ENCODE measurements at places on chromosomes 2 and 18. TPM values are rescaled to one million over a fixed set of nuclear protein-coding genes. Genes with fewer than 3 reads are reported as not detected.
A peak's percentile ranks its signal among the peaks of the same experiment; 100 is the strongest.

Gene MRO
- 10.8 TPM for total RNA-seq

Gene LBX2
- total RNA-seq, result not detected

Gene SLC5A7
- total RNA-seq, result not detected

Gene MYO3B
- 6.0 TPM for total RNA-seq

Gene RHBDD1
- total RNA-seq, result 23.5 TPM

Gene DYNAP
- not detected for total RNA-seq

Gene NFATC1
- 14.7 TPM for total RNA-seq

Gene CFAP65
- under 0.01 TPM for total RNA-seq

Gene GCKR
- total RNA-seq, result not detected

- no peak for DNase-seq
Observed at GRCh38 chr2:154698721-154699574, 453 bp downstream of the KCNJ3 start.

- no peak for DNase-seq
Observed at GRCh38 chr2:234682492-234683228, 185.8 kb upstream of the ARL4C start.

DNA sequence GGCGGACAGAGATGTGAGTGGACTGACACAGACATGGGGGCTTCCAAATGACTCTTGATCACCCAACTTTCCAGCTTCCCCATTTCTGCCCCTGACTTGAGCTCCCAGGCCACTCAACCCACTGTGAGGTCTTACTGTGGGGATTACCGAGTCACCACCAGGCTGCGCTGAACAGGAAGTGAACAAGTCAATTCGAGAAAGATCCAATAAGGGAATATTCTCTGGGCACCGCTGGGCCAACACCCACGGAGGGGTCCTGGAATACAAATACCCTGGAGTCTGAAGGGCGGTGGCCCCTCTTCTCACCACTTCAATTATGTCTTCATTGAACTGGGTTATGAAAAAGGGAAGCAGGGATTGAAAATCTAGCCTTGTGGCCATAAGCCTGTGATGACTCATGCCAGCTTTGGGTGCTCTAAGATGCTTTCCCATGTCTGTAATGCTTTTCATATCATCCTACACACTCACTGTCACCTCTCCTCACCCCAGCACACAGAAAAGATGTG, 37.7 kb downstream of the BCL11A start:
- DNase-seq, result no peak

GRCh38 chr2:134436706-134437105, 182.8 kb downstream of the MGAT5 start:
- DNase-seq, result no peak

DNA sequence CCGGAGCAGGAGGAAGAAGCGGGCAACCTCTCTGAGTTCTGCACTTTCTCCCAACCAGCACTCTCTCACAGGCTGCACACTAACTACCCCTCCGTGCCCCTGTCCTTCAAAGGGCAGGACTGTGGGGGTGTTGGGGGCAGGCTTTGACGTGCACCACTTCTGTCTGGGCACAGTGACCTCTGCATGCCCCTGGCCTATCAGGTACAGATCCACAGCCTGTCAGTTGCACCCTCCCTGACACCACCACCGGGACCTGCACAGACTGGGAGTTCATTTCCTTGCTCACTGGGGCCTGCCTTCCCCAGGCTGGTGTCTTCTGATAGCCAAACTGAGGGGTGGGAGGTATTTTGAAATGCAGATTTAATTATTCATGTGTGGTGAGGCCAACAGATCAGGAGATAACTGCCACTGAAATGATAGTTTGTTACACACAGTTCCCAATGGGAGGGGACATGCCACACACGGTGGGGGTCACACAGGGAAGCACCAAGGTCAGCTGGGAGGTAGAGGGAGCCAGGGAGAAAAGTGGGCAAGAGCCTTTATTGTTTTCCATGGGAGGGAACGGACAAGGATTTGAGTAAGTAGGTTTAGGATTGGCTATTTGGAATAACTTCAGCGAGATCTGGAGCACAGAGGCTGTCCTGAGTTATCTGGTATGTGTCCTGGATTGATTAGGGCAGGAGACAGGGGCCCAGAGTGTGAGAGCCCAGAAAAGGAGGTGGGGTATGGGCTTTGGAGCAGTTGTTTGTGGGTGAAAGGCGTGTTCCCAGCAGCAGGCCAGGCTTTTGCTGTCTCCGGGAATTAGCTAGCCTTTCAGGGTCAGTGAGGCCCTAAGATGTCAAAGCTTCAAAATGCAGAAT, 251.6 kb downstream of the AFF3 start:
- no peak for DNase-seq

- DNase-seq, result peak; percentile 71
Observed at GRCh38 chr2:235595422-235596010, 101.7 kb downstream of the AGAP1 start.

- no peak for DNase-seq
Observed at GRCh38 chr2:181036848-181037603, 56.6 kb downstream of the UBE2E3 start.

DNA sequence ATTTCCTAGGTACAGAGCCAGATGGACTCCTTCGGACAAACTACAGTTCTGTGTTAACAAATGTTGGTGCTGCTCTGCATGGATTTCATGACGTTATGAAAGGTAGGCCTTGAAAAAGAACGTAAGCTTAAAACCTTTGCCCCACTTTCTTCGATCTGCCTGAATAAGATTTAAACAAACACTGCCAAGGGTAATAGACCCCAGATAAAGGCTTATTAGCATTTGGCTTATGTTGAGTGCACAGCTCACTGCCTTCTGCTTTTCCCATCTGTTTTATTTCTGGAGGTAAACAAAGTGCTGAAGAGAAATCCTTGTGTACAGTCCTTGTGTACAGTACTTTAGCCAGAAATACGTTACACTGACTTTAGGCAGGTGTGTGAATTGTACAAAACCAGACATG, 50.0 kb upstream of the STON1 start:
- DNase-seq, result no peak

DNA sequence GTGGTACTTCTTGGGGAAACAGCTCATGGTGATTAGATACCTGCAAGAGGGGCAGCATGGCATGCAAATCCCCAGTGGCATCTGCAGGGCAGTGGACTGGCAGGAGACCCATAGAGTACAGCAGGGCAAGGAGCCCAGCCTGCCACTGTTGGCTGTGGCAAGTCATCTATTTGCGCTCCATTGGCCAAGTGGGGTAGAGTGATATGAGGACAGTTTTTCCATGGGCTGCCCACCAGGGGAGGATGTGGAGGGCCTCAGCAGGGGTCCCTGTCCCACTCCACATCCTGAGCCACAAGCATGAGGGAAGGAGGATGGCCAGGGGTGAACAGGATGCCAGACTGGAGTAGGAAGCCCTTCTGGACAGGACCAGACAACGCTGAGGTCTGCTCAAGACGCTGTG, 50.9 kb upstream of the OTOF start:
- no peak for DNase-seq

GRCh38 chr2:175126661-175127060, 41.3 kb downstream of the ATF2 start:
- DNase-seq, result no peak

GRCh38 chr2:202909394-202910192, 1.9 kb downstream of the WDR12 start:
- DNase-seq, result no peak

DNA sequence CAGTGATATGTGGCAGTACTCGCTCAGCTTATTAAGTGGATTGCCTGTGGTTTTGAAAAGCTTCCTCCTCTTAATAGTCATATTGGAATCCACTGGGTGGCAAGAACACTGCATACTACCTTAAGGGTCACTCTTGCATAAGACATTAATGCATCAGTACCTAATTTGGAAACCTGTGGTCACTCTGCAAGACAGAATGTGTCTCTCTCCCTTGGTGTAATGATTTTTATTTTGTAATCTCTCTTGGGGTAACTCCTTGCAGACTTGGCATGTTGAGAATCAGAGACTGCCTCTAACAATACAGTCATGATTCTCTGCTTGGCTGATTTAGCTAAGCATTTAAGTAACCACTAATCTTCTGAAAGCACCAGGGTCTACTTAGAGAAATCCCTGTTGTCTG, 33.0 kb upstream of the IER3IP1 start:
- no peak for DNase-seq

DNA sequence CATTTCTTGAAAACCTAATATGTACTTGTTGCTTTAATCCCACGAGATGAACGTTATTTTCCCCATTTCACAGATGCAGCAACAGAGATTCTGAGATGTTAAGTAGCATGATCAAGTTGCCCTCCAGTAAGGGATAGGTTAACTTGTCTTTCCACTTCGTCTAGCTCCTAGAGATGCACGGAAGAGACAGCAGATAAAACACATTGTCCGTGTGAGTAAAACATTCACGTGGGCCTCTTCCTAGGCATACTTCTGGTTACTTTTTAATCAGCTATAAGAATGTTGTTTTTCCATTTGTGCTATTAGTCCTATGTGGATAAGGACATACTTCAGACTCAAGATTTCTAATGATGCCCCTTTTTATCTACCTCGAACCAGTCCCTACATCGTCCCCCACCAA, 1.2 kb upstream of the ARHGAP28 start:
- no peak for DNase-seq

GRCh38 chr2:141611176-141611571, 519.6 kb downstream of the LRP1B start:
- no peak for DNase-seq

DNA sequence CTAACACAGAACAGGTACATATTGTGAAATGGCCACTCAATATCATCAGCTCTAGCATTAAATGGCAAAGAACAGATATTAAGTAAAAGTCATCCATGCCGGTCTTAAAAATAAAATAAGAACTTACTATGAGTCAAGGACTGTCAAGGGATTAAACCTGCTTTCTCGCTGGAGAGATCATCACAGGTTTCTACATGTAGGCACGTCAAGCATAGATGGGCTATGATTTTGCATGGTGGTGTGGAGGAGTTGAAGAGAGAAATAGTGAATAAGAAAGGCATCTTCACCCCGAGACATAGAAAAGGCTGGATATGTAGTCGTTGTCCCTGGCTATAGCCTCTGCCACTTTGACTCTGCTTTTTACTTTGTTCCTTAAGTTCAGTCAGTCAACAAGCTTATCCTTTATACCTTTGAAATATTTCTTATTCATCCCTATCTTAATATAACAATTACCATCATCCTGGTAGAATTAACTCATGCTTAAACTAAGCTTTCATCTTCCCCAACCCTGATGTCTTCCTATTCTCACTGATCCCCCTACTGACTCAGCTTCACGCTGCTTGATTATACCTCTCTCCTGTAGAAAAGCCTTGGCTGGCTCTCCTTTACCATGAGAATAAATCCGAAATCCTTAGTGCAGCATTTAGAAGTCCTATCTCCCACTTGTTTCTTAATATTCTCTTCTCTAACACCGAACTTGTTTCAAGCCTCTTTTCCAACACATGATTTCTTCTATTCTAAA, 42.5 kb downstream of the DSC3 start:
- DNase-seq, result no peak

- DNase-seq, result no peak
Observed at GRCh38 chr2:175865716-175866115, 136.4 kb downstream of the LNPK start.

- no peak for DNase-seq
Observed at GRCh38 chr2:46695283-46695682, 215.9 kb downstream of the TMEM247 start.

GRCh38 chr18:3340682-3341097, 78.8 kb downstream of the MYL12B start:
- no peak for DNase-seq

DNA sequence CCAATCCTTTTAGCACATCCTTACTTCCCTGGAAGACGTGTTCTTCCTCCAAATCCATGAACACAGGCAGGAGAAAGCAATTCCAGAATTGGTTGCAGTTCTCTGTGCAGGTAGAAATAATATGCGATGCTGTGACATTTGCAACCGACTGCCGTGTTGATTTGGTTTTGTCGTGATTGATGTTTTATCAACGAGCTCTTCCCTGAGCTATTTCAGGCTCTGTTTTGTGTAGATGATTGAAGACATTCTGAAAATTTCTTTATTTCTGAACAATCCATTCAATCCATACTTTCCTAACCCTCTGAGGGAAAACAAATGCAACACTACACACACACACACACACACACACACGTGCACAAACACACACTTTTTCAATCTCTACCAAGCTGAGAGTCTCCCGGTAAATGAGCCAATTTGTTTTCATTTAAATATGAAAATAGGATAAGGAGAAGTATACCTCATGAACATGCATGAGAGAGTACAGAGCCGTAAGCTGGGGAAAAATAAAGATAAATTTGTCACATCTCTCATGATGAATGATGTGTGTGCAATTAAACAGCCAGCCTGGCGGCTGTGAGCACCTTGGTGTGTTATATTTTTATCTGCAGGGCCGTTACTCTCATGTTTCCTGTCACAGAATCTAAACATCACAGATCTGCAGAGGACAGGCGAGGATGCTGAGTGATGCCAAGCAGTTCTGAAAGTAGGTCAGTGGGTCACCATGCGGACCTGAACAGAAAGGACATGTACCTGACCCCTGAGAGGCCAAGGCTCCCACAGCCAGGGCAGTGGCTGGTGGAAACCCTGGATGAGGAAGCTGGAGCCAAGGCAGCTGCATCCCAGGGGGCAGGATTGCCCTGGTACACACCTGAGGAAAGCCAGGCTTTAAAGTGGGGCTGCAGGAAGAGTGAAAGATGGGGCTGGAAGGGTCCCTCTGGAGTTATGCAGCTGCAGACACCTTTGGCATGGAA, 64.8 kb downstream of the PDCL3 start:
- DNase-seq, result no peak

DNA sequence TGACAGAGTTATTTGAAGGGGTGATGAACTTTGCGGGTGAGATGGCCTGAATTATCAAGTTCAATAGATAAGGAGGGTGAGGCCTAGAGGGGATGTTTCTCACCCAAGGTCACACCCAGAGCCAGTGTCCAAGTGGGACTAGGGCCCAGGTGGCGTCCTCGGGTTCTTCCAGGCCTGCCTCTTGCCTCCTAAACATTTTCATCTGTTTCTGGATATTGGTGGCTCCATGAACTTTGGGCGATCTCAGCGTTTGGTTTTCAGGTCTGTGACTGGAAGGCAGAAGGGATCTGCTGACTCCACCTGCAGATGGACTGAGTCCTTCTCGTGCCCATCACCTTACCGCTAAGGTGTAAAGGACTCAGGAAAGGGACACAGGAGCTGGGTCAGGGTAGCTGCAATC, 137.3 kb downstream of the DDX1 start:
- no peak for DNase-seq

DNA sequence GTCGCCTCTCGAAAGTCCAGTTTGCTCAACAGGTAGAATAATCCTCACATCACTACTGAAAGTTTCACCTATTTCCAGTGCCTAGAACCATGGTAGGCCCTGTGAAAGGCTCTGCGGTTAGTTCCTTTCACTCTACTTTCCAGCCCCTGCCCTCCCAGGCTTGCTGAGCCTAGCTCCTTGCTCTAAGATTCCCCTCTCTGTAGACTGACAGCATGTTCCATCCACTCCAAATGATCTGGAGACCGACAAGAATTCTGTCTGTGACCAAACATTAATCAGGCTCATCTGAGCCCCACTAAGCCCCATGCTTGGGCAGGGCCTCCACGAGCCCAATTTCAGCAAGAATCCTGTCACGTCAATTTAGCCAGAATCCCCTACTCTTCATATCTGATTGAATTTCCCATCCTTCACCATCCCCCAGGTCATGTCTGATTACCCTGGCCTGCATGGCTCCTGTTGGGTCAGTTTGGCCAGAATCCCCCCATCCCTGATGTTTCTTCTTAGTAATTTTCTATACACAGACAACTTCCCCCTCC, 307.0 kb downstream of the ALK start:
- DNase-seq, result no peak

Measured in thyroid gland (tissue), 4 donors.